ENCODE measurements at places on chromosomes 16 and 17.

- DNase-seq: no peak
These were observed 76.3 kb downstream of the KSR1 start for GRCh38 chr17:27532269-27533263.

DNA sequence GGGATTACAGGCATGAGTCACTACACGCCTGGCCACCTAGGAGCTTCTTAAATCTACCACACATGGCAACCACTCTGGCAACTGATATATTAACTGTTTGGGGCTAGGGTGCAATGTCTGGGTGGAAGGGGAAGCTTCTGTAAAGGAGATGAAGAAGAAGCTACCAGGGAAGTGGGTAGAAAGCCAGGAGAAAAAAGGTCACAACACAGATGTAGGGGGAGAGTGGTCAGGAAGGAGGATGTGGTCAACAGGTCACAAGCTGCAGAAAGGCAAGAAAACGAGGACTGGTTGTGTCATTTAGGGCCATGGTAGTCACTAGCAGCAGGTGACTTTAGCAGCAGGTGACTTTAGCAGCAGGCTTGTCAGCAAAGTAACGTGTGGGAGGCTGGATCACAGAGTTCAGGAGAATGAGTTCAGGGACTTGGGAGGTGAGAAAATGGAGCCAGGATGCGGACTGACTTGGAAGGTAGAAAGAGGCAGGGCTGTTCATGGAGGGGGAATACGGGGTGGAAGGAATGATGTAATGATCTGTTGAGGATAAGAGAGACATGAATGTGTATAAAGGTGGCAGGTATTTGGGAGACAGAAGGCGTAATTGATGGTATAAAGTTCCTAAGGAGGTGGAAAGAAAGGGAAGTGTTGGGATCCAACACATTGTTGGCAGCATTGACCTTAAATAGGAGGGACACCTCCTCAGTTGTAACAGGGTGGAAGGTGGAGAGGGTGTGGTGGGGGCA is 16.3 kb upstream of the WFIKKN2 start:
- DNase-seq: no peak

DNA sequence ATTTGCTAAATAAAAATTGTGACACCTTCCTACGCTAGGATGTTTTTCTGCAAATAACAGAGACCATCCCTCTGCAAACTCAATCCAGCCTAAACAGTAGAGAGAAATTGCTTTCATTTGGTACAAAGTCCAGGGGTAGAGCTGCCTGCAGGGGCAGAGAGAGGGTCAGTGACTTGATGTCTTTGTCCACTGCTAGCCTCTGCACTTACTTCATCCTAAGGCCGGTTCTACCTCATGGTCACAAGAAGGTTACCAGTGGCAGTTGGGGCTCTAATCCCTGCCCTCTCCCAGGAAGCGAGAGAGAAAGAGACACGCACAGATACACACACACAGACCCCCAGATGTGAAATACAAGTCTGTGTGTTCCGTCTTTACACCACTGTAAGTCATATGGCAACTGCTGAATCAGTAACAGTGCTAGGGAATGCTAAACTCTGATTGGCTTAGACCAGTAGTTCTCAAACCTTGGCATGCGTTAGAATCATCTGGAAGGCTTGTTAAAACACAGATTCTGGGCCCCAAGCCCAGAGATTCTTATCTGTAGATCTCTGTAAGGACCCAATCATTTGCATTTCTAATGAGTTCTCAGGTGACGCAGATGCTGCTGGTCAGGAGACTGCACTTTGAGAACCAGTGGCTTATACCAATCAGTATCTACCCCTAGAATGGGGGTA is 13.1 kb upstream of the LPCAT2 start:
- DNase-seq: no peak

GRCh38 chr17:64051153-64051552 is 30.7 kb upstream of the ICAM2 start:
- DNase-seq: peak; percentile 33

DNA sequence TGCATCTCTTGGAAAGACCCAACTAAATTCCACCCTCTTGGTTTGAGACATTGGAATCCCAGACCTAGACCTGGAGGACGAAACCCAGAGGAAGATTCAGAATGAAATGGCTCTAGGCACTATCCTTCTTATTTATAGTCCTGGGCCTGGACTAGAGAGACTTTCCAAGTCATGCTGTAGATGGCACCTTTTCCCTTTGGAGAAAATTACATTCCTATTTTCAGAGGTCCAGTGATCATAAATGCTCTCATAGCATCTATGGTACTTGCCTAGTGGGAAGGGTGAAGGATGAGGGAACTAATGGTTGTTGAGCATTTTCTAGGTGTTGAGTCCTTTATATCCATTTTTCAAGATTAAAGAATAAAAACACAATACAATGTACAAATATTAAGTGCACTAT is 37.1 kb downstream of the SPACA3 start:
- DNase-seq: no peak

- DNase-seq: no peak
These were observed 237.8 kb downstream of the PRKCA start for GRCh38 chr17:66540131-66540781.

- DNase-seq: peak; percentile 83
These were observed at the start of gene MNT for GRCh38 chr17:2400877-2401425. Gene MNT (minus strand): TSS chr17:2401060. CDS start chr17:2400712, 348 bp downstream.

GRCh38 chr17:44348234-44348987 is 3.3 kb downstream of the GRN start:
- no peak for DNase-seq

- DNase-seq: no peak
These were observed 1.0 kb upstream of the SDK2 start for GRCh38 chr17:73645050-73645871.

DNA sequence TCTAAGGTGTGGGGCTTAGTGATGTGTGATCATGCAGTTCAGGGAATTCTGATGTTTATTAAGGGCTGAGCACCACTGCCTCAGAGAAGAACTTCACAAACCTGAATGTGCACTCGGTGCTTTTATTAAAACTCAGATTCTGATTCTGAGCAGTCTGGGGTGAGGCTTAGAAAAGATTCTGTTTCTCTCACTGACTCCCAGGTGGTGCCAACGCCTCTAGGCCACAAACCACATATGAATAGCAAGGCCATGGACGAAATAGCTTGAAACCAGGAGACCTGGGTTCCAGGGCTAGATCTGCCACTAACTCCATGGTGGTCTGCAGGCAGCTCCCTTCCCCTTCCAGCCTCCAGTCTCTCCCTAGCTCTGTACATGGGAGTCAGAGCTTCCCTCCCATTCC is 169.1 kb downstream of the HS3ST3B1 start:
- DNase-seq: no peak

DNA sequence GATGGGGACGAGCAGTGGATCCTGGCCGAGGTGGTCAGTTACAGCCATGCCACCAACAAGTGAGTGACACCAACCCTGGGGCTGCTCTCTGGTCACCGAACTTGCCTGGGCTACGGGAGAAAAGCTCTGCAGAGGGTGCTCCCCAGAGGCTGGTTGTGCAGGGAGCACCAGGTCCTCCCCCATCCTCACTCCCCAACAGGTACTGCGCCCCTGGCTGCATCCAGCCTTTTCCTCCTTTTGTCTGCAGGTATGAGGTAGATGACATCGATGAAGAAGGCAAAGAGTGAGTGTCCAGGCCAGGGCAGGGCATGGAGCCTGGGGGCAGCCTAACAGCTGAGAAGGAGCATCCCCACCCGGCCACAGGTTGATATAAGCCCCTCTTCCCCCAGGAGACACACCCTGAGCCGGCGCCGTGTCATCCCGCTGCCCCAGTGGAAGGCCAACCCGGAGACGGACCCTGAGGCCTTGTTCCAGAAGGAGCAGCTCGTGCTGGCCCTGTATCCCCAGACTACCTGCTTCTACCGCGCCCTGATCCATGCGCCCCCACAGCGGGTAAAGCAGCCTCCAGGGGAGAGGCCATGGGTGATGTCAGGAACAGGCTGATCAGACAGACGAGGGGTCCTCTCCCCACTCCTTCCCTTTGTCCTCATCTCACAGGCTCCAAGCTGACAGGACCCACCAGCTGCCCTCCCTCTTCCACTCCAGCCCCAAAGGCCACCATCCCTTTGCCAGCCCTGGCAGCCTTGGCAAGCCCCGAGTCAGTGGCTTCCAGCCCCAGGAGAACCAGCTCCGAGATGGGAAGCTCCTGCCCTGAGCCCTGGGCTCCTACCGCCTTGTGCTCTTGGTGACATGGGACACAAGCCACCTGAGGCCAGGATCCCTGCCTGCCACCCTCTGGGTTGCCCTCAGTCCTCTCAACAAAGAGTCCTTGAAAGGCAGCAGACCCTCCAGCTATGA is 6.2 kb downstream of the SULT1A2 start:
- no peak for DNase-seq

DNA sequence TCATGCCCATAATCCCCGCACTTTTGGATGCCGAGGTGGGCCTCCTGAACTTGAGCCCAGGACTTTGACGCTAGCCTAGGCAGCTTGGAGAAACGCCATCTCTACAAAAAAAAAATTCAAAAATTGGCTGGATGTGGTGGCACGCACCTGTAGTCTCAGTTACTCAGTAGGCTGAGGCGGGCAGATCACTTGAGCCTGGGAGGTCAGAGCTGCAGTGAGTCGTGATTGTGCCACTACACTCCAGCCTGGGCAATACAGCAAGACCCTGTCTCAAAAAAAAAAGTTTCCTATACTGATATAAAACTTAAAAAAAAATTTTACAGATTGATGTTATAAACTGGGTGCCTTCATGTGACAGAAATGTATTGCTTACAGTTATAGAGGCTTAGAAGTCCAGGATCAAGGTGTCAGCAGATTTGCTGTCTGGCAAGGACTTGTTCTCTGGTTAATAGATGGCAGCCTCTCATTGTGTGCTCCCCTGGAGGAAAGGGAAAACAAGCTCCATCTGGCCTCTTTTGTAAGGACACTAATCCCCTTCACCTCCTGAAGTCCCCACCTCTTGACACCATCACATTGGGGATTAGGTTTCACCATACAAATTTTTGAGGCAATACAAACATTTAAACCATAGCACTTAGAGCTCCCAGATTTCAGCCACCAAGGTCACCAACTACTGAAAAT is 8.5 kb upstream of the CES3 start:
- no peak for DNase-seq

DNA sequence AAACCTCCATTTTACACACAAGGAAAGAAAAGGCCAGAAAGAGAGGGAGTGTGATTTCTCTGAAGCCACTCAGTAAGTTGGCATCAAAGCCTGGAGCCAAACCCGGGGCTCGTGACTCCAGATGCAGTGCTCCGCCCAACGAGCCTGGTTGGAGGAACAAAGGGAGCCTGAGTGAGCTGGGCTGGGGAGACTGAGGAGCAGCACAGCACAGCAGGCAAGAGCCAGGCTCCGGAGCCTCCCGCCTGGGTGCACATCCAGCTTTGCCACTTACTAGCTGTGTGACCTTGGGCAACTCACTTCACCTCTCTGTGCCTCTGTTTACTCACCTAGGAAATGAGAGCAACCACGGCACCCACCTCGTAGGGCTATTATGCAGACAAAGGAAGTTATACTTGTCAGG is 5.6 kb downstream of the GSG1L start:
- no peak for DNase-seq

- no peak for DNase-seq
These were observed 88.2 kb downstream of the TBC1D16 start for GRCh38 chr17:79947351-79948031.

GRCh38 chr17:17641621-17642409 is 39.4 kb upstream of the RAI1 start:
- peak; percentile 72 for DNase-seq
